Natural killer cell (primary cell): ENCODE measurements at places on chromosomes 1 and 21. TPM values are rescaled to one million over a fixed set of nuclear protein-coding genes. Genes with fewer than 3 reads are reported as not detected.

The TUT4 gene
- total RNA-seq: 125 TPM

DNA sequence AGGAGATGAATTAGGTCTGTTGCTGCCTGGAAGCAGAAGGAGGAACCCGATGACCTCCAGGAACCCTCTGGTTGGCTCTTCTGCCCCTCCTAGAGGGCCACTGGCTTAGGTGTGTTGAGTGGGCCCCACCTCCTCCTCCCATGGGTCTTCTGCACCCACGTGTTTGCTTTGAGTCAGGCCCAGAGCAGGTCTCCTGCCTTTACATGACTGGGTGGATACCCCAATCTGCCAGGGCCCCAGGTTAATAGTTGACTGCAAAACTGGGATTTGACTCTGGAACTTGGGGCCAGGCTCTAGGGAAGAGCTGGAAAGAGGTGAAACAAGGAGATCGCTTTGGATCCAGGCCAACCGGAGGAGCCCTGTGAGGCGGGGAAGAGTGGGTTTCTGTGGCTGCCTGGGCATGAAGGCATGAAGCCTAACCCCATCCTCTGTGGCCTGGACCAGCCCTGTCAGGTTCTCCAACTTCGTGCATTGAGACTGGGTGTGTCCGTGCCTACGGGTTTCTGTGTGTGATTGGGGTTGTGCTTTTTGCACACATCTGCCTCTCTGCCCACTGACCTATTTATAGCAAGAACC lies 7.8 kb upstream of the LAD1 start:
- H3K4me3 ChIP-seq: no peak overlapping the region
- no peak for DNase-seq
- no peak overlapping the region for H3K27ac ChIP-seq
- no peaks in the 10 kb centered on the region for H3K36me3 ChIP-seq
- H3K27me3 ChIP-seq: no peaks in the 10 kb centered on the region
- H3K4me1 ChIP-seq: no peaks in the 10 kb centered on the region

The AHCYL1 gene
- total RNA-seq: 23.3 TPM

DNA sequence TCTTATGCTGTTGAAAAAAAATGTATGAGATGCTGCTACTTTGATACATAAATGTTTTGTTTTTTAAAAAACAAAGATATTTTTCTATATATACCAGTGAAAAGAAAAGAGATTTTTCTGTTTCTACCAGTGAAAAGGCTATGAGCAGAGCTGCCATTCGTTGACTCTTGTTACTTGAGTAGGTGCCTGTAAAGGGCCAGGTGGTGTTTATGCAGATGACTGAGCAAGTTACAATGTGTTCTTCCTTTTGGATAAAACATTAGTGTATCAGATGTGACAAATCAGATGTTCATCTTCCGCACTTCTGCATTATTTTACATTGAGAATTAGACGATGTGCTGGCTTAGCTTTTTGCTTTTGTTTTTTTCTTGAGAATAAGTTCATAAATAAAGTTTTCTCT lies 45.4 kb downstream of the BARHL2 start:
- H3K4me1 ChIP-seq: no peaks in the 10 kb centered on the region
- no peak for DNase-seq
- no peaks in the 10 kb centered on the region for H3K36me3 ChIP-seq
- no peak overlapping the region for H3K4me3 ChIP-seq

DNA sequence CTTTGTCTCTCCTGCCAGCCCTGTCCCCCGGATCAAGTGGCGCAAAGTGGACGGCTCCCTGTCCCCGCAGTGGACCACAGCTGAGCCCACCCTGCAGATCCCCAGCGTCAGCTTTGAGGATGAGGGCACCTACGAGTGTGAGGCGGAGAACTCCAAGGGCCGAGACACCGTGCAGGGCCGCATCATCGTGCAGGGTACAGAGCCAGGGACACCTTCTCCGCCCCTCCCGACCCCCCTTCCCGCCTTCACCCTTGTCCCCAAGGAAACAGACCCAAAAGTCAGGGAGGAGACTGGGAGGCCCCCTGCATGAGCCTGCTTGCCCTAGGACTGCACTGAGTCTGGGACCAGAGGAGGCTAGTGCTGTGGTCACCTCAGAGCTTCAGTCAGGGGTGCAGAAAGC lies 18.2 kb downstream of the CNTN2 start:
- no peak for DNase-seq
- no peak overlapping the region for H3K4me3 ChIP-seq
- no peak overlapping the region for H3K27ac ChIP-seq
- H3K27me3 ChIP-seq: no peaks in the 10 kb centered on the region
- H3K4me1 ChIP-seq: peaks cover 6% of the 10 kb centered on the region

- no peak overlapping the region for H3K4me3 ChIP-seq
- no peak for DNase-seq
Measured at GRCh38 chr1:198467907-198468306, 72.6 kb downstream of the ATP6V1G3 start.

The OR2L3 gene
- total RNA-seq: not detected

The COL9A2 gene
- 2.5 TPM for total RNA-seq

- peaks cover 8% of the 10 kb centered on the region for H3K4me1 ChIP-seq
- H3K27me3 ChIP-seq: no peaks in the 10 kb centered on the region
- H3K36me3 ChIP-seq: peaks cover 48% of the 10 kb centered on the region
- H3K4me3 ChIP-seq: no peak overlapping the region
- H3K27ac ChIP-seq: no peak overlapping the region
Measured at GRCh38 chr21:46500224-46500861, 41.7 kb downstream of the DIP2A start.

DNA sequence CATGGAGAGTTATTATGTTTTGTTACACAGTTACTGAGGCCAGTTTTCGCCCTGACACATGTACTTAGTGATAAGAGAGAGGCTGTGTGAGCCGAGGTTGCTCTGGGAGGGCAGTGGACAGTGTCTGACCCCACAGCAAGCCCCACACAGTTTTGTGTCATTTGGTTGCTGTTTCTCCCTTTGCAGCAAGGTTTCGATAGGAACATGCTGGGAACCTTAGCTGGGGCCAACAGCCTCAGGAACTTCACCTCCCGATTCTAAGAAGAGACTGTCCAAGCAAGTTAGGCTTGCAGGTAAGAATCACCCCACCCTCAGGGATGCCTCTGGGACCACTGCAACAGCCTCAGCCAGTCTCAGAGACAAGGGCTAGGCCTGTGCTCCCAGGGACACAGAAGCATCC lies 45.3 kb downstream of the PKP1 start:
- no peak overlapping the region for H3K4me3 ChIP-seq
- no peaks in the 10 kb centered on the region for H3K4me1 ChIP-seq
- H3K36me3 ChIP-seq: no peaks in the 10 kb centered on the region
- no peaks in the 10 kb centered on the region for H3K27me3 ChIP-seq

- H3K27me3 ChIP-seq: no peaks in the 10 kb centered on the region
- no peaks in the 10 kb centered on the region for H3K4me1 ChIP-seq
- H3K36me3 ChIP-seq: no peaks in the 10 kb centered on the region
- no peak overlapping the region for H3K27ac ChIP-seq
- no peak for DNase-seq
Measured at GRCh38 chr1:216310776-216311175, 112.5 kb downstream of the USH2A start.

The GPR52 gene
- 17.6 TPM for total RNA-seq

DNA sequence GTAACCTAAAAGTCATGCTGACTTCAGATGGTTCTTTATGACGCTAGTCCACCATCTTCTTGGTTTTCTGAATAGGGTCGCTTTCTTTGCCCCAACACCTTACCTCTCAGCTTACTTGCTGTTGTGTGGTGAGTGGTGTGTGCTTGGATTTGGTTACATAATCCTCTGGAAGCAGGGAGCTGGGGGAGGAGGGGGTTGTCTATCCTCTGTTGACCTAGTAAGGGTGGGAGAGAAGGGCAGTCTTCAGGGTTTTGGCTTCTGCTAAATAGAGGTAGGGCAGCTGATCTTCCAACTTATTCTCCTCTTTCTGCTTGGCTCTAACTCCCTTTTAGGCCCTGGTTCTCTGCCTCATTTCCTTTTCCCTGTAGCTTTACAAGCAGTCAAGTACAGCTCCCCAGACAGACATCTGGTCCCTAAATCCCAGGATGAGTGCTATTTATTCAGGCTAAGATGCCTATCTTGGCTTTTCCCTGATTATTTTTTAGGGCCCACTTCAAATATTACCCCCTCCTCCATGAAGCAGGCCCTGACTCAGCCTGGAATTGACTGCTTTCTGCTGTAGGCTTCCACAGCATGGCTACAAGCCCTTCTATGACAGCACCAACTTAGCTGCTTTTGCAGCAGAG lies 6.4 kb upstream of the REN start:
- no peaks in the 10 kb centered on the region for H3K36me3 ChIP-seq
- no peak for DNase-seq
- no peaks in the 10 kb centered on the region for H3K27me3 ChIP-seq
- no peaks in the 10 kb centered on the region for H3K4me1 ChIP-seq
- no peak overlapping the region for H3K27ac ChIP-seq

GRCh38 chr1:193471981-193472380 lies 285.6 kb upstream of the B3GALT2 start:
- DNase-seq: no peak
- no peaks in the 10 kb centered on the region for H3K36me3 ChIP-seq
- H3K27me3 ChIP-seq: no peaks in the 10 kb centered on the region
- no peak overlapping the region for H3K4me3 ChIP-seq
- H3K27ac ChIP-seq: peak overlapping the region; percentile 10

DNA sequence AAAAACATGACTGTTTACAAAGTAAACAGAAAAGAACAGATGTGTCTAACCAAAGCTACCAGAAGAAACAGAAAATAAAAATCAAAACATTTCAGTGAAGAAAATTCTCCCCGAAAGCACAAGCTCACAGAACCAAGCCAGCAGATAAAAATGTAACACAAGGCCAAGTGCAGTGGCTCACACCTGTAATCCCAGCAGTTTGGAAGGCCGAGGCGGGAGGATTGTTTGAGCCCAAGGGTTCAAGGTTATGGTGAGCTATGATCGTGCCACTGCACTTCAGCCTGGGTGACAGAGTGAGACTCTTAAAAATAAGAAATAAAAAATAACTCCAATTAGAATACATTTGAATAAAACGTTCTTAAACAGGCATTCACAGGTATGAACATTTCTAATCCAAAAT lies 19.1 kb upstream of the DDOST start:
- H3K4me3 ChIP-seq: no peak overlapping the region
- no peak overlapping the region for H3K27ac ChIP-seq
- no peaks in the 10 kb centered on the region for H3K27me3 ChIP-seq

DNA sequence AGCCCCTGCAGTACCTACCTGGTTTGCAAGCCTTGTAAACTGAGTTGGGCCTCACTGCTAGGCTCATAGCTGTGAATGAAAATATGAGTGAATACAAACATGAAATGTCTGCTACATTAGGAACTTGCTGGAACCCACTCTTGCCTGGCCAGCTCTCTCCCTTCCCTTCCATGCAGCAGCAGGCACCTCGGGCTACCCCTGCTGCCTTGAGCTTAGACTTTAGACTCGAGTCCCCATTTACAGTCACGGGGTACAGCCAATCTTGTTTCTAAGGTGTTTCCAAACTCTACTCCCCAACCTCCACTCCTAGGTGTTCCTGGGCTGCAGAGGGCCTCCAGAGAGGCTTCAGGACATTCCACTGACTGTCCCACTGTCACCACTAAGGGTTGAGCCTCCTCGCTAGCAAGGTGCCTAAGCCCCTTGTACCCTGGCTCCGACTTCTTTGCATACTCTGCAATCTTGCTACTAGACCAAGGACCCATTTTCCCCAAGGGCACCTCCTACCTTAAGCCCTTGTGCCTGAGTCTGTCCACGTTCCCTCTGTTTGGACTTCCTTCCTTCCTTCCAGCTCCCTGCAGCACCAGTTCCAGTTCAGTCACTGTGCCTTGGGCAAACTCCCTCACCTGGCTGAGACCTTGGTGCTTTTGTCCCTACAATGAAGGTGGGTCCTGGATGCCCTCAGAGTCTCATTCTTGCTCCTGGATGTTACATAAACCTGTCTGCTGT lies 36.9 kb downstream of the CDK18 start:
- peaks cover 13% of the 10 kb centered on the region for H3K27me3 ChIP-seq
- H3K27ac ChIP-seq: no peak overlapping the region
- no peak overlapping the region for H3K4me3 ChIP-seq
- no peak for DNase-seq
- no peaks in the 10 kb centered on the region for H3K36me3 ChIP-seq
- peaks cover 8% of the 10 kb centered on the region for H3K4me1 ChIP-seq

DNA sequence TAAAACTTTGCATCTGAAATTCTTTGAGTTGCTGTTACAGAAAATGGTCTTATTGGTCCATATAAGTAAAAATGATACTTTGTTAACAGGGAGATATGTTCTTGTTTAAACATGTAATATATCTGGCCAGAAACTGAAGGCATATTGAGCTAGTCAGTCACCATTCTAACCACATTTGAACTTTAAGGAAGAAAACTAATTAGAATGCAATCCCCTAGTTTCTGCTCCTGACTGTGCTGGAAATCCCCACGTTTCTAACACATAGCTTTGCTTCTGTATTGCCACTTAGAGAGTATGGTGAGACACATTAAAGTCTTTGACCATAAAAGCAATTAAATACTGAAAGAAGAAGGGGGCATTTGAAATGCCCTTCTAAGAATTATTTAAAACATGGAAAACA lies 32.1 kb upstream of the HIVEP3 start:
- peaks cover 3% of the 10 kb centered on the region for H3K4me1 ChIP-seq
- no peak overlapping the region for H3K27ac ChIP-seq
- H3K27me3 ChIP-seq: no peaks in the 10 kb centered on the region
- no peak for DNase-seq
- no peak overlapping the region for H3K4me3 ChIP-seq
- H3K36me3 ChIP-seq: no peaks in the 10 kb centered on the region

GRCh38 chr1:153538315-153538821 lies 2.4 kb downstream of the S100A5 start:
- peaks cover 78% of the 10 kb centered on the region for H3K4me1 ChIP-seq
- peak; percentile 7 for DNase-seq
- no peak overlapping the region for H3K27ac ChIP-seq
- H3K27me3 ChIP-seq: no peaks in the 10 kb centered on the region
- H3K36me3 ChIP-seq: peaks cover 16% of the 10 kb centered on the region
- no peak overlapping the region for H3K4me3 ChIP-seq

- H3K27me3 ChIP-seq: no peaks in the 10 kb centered on the region
- DNase-seq: no peak
- H3K27ac ChIP-seq: no peak overlapping the region
- peaks cover 16% of the 10 kb centered on the region for H3K4me1 ChIP-seq
Measured at GRCh38 chr21:34534522-34534921, 22.5 kb upstream of the KCNE1 start.

- H3K4me1 ChIP-seq: peaks cover 10% of the 10 kb centered on the region
- no peaks in the 10 kb centered on the region for H3K36me3 ChIP-seq
- no peaks in the 10 kb centered on the region for H3K27me3 ChIP-seq
- no peak overlapping the region for H3K27ac ChIP-seq
- no peak overlapping the region for H3K4me3 ChIP-seq
Measured at GRCh38 chr1:95069710-95070093, 3.0 kb downstream of the ALG14 start.

The ATP6V0B gene
- 76.3 TPM for total RNA-seq

The BSND gene
- not detected for total RNA-seq

GRCh38 chr1:21064057-21064456 lies 112.6 kb downstream of the EIF4G3 start:
- H3K4me3 ChIP-seq: no peak overlapping the region
- H3K27ac ChIP-seq: no peak overlapping the region
- no peak for DNase-seq
- no peaks in the 10 kb centered on the region for H3K36me3 ChIP-seq
- no peaks in the 10 kb centered on the region for H3K4me1 ChIP-seq

DNA sequence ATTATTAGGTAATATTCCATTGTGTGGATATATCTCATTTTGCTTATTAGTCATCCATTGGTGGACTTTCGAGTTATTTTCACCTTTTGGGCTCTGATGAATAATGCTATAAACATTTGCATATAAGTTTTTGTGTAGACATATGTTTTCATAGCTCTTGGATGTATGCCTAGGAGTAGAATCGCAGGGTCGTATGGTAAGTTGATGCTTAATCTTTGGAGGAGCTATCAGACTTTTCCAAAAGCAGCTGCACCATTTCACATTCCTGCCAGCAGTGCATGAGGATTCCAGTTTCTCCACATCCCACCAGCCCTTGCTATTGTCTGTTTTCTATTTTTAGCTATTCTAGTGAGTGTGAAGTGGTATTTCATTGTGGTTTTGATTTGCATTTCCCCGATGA lies 120.3 kb upstream of the TMEM51 start:
- no peak overlapping the region for H3K27ac ChIP-seq
- H3K4me1 ChIP-seq: no peaks in the 10 kb centered on the region
- H3K36me3 ChIP-seq: no peaks in the 10 kb centered on the region
- no peak overlapping the region for H3K4me3 ChIP-seq
